Bronchus fibroblast of lung (primary cell): ENCODE measurements at places on chromosomes 5 and 9. TPM values are rescaled to one million over a fixed set of nuclear protein-coding genes. Genes with fewer than 3 reads are reported as not detected.

The B4GALT1 gene
- 37.2 and 38.2 TPM in 2 replicates for total RNA-seq

The EIF4E1B gene
- not detected in 2 replicates for total RNA-seq

The GRM6 gene
- total RNA-seq: not detected in 2 replicates

The ADAMTS2 gene
- total RNA-seq: 28.1 and 37.0 TPM in 2 replicates

The AQP3 gene
- 2.4 and 3.5 TPM in 2 replicates for total RNA-seq

The FOXD4L3 gene
- total RNA-seq: not detected in 2 replicates

The CCL27 gene
- total RNA-seq: not detected in 2 replicates

The PAEP gene
- total RNA-seq: not detected in 2 replicates

The RPL37 gene
- total RNA-seq: 57.5 and 68.4 TPM in 2 replicates

The SARDH gene
- 6.2 and 6.7 TPM in 2 replicates for total RNA-seq

The HMCN2 gene
- not detected in 2 replicates for total RNA-seq
